Activated T-helper 17 cell treated with anti-CD3 and anti-CD28 coated beads, Interleukin-2, amount 50 U/mL, for 72 hours (primary cell): ENCODE measurements at places on chromosomes 3 and 15. TPM values are rescaled to one million over a fixed set of nuclear protein-coding genes. Genes with fewer than 3 reads are reported as not detected.

- no peak for ATAC-seq
Observed at GRCh38 chr3:103991-104390, 92.6 kb upstream of the CHL1 start.

DNA sequence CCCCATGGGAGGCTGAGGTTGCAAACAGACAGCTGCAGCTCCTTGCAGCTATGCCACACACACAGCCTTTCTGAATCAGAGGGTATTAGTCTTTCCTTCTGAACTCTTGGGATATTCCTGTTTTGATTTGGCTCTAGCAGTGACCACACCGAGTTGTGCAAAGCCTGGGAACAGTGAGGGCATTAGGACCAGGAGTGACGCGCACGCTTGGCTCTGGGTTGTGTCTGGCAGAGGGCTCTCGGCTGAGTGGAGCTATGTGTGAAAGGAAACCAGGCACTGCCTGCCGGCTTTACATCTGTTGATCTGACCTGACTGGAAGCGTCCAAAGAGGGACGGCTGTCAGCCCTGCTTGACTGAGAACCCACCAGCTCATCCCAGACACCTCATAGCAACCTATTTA is at the start of gene GALNT15:
Gene GALNT15, plus strand, starts transcription at position 292 of the 400 bp plus-strand sequence. CDS start 472 bp downstream, outside the sequence.
- ATAC-seq = no peak

DNA sequence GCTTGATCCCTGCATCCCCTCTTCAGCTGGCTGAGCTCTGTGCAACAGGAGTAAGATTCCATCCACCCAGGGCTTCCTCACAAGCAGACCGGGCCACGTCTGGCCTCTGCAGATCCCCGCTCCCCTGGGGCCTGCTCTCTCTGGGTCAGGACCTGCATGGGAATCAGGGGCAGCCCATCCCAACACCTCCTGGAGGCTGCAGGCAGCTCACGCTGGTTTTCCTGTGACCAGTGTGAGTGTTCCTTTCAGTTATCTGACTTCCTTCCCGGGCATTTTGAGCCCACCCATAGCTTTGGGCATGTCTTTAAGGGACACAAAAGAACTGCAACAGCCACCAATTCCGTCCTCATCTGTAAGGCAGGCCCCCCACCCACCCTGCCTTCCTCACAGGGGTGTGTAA is 16.3 kb downstream of the NUP210 start:
- no peak for ATAC-seq

The KBTBD13 gene
- total RNA-seq = not detected

DNA sequence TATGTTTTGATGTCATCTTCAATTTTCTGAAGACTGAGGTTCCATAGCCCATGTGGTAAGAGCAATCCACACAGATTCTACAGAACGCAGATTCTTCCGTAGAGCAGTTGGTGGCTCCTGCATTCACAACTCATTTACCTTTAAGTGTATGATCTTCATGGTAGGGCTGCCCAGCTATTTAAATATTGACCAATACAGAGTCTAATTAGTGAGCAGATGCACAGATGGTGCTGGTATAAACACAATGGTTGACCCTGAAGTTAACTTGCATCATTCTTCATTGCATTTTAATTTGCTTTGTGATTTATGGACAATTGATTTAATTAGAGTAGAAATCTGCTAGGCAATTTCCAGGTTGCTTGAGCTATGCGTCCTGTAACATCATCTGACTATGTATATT is 269.2 kb downstream of the SQOR start:
- no peak for ATAC-seq

DNA sequence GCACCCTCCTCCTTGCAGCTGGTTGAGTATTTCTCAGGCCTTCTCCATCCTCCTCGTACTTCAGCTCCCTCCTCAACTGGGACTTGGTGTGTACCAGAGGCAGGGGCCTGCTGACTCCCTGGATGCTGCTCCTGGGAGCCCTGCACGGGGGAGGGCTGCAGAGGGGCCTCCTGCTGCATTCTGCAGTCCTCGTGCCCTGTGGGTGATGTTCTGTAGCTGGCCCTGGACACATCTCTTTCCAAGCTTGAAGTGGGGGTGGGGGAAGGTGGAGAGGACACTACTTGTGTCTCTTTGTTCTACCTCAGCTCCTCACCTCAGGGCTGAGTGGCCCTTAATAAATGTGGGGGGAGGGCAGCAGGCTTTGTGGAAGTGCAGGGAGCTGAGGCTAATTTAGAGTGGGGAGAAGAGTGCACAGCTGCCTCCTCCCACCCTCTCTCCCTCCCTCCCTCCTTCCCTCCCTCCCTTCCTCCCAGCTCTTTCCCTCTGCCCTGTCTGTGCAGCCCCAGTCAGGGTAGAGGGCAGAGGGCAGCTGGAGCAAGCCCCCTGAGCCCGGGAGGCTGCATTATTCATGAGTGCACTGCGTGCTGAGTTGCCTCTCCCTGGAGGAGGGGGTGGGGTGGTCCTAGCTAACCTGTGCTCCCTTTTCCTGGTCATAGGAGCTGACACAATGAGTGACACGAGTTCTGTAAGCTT is 3.7 kb upstream of the GRM2 start:
- no peak for ATAC-seq

GRCh38 chr15:92290359-92290992 is 103.2 kb upstream of the ST8SIA2 start:
- no peak for ATAC-seq

The CFAP44 gene
- 8.3 TPM for total RNA-seq

The MYZAP gene
- total RNA-seq = not detected

- ATAC-seq = no peak
Observed at GRCh38 chr15:33757516-33758232, 210.6 kb upstream of the CHRM5 start.

DNA sequence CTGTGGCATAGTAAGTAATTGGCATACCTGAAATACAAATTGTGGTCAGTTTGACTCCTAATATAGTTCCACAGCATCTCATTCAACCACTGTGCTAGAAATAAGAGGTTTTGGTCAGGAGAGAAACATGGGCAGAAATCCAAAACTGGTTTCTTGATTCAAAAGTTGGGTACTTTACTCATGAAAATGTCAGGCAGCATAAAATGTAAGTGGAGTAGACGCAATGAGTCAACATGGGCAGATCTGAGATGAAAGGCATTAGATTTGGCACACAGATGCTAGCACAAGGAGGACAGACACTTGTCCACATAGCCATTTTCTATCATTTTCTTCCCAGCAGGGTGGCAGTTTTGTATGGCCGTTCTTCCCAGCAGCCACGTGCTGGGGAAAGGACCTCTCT is 255.8 kb upstream of the CDIN1 start:
- no peak for ATAC-seq

DNA sequence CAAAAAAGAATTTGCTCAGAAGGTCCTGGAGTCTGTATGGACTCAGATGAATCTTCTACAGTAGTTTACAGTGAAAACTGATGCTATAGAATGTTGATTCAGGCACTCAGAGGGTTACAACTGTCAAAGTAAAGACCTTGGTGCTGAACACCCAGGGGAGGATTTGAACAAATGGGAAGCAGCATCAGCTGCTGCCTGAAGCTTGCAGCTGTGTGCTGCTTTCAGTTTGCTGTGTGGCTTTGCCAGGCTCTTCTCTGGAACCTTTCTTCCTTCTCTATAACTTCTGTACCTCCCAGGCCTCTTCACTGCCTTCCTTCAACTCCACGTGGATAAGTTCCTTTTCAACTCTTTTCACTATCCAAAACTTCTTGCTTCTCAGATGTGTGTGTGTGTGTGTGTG is 214.2 kb downstream of the GRM7 start:
- no peak for ATAC-seq

- no peak for ATAC-seq
Observed at GRCh38 chr15:98676586-98677270, 28.4 kb downstream of the IGF1R start.

GRCh38 chr15:49890689-49891088 is 228.3 kb downstream of the ATP8B4 start:
- ATAC-seq = no peak

DNA sequence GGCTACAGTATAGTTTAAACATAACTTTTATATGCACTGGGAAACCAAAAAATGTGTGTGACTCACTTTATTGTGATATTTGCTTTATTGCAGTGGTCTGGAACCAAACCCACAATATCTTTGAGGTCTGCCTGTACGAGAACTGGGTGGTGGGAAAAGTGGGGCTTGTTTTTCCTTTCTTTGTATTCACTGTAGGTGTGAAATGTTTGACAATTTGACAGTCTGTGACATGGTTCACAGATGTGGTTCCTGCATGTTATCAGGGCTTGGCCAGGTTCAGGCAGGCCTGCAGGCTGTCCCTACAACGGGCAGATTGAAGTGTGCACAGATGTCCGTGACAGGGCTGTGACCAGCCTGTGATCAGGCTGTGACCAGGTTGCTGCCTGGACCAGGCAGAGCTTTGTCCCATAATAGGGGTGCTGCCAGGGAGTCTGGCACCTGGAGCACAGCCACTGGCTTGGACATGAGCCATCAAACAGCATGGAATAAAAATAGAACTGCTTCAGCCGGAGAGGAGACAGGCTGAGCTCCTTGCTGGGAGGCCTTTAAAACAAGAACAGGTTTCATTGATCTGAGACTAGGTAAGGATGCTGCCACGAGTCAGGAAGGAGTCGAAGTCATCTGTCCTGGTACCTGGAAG is 61.0 kb downstream of the KLF13 start:
- ATAC-seq = peak; percentile 40

- ATAC-seq = no peak
Observed at GRCh38 chr3:188001093-188001492, 152.9 kb upstream of the LPP start.

- ATAC-seq = peak; percentile 75
Observed at GRCh38 chr3:197516517-197516889, 39.3 kb downstream of the BDH1 start.

The CORO2B gene
- total RNA-seq = not detected

- ATAC-seq = peak; percentile 64
Observed at GRCh38 chr15:81161160-81161673, 27.1 kb downstream of the CFAP161 start.

DNA sequence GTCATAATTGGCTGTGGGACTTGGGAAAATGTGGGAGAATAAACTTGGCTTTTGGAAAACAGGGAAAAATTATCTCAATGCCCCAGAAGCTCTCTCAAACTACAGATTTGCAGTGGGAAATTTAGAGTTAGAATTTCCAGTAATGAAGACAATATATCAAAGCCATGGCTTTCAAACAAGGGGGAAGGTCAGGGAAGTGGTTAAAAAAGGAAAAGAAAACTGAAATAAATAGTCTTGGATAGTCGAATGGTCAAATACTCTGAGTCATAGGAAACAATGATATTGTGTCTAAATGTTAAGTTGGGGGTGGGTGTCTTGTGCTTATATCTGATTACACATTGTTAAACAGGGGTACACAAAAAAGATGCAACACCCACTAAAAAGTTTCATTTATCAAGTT is 272.4 kb upstream of the COL8A1 start:
- no peak for ATAC-seq

DNA sequence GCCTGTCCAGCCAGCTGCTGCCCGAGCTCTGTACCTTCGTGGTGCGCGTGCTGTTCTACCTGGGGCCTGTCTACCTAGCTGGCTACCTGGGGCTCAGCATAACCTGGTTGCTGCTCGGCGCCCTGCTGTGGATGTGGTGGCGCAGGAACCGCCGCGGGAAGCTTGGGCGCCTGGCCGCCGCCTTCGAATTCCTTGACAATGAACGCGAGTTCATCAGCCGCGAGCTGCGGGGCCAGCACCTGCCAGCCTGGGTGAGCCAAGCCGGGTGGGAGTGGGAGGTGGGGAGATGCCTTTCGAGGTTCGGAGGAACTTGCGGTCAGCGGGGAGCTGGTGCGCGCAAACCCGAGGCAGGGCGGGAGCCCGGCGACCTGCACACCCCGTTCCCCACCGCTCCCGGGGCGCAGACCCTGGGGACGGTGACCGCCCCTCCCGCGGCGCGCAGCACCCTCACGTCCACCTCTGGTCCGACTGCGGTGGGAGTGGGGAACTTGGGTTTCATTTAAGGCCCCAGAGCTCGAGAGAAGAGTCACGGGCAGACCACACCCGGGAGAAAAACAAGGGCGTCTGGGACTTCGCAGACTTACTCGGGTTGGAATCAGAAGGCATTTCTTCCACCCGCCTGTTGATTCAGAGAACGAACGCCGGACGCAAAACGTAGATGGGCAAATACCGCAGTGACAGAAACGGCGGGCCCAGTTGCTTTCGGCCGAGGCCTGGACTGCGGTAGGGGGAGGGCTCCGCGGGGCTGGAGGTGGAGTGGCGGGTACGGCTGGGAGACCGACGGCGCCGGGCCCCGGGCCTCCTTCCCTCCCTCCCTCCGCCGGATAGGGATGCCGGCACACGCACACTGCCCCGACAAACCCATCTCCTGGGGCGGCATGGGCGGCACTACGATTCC is 708 bp downstream of the ESYT3 start:
- ATAC-seq = peak; percentile 5

The KCNAB1 gene
- total RNA-seq = not detected

GRCh38 chr3:123586131-123586530 is 1.3 kb upstream of the HACD2 start:
- ATAC-seq = peak; percentile 18

GRCh38 chr15:30917013-30917412 is 13.3 kb downstream of the FAN1 start:
- no peak for ATAC-seq

DNA sequence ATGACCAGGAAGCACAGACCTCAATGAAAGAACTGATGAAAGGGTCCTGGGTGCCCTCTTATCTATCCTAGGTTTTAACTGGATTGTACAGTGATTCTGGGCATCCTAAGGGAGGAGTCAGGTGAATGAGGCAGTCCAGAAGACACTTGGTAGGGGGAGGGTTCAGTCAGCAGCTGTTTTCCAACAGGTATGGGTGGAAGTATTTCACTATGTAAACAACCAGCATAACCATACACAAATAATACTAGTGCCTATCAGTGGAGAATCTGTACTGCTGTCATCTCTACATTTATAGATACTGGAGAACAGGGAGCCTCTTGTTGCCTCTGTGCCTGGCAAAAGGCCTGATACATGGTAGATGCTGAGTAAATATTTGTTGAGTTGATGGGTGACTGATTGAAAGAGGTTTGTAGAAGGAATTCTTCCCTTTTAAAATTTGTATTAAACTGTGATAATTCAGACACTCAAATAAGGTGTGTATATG is 328.5 kb downstream of the RBMS3 start:
- ATAC-seq = no peak

- ATAC-seq = no peak
Observed at GRCh38 chr3:56205406-56205805, 262.9 kb downstream of the ERC2 start.

GRCh38 chr15:48845123-48845522 is 32.8 kb upstream of the EID1 start:
- peak; percentile 62 for ATAC-seq

The SI gene
- total RNA-seq = not detected

GRCh38 chr3:101646726-101647125 is 30.2 kb downstream of the ZBTB11 start:
- ATAC-seq = no peak

The NANOGP8 gene
- total RNA-seq = not detected

The DZIP3 gene
- 9.7 TPM for total RNA-seq

The ATOSA gene
- total RNA-seq = 30.7 TPM

- no peak for ATAC-seq
Observed at GRCh38 chr3:134707908-134708597, 57.2 kb upstream of the KY start.
